Left cardiac atrium (tissue), 4 donors: ENCODE measurements at places on chromosomes 7 and 10. TPM values are rescaled to one million over a fixed set of nuclear protein-coding genes. Genes with fewer than 3 reads are reported as not detected.

- DNase-seq = no peak
Observed at GRCh38 chr7:99126921-99127553, 16.9 kb downstream of the SMURF1 start.

The LRRC18 gene
- not detected for total RNA-seq

DNA sequence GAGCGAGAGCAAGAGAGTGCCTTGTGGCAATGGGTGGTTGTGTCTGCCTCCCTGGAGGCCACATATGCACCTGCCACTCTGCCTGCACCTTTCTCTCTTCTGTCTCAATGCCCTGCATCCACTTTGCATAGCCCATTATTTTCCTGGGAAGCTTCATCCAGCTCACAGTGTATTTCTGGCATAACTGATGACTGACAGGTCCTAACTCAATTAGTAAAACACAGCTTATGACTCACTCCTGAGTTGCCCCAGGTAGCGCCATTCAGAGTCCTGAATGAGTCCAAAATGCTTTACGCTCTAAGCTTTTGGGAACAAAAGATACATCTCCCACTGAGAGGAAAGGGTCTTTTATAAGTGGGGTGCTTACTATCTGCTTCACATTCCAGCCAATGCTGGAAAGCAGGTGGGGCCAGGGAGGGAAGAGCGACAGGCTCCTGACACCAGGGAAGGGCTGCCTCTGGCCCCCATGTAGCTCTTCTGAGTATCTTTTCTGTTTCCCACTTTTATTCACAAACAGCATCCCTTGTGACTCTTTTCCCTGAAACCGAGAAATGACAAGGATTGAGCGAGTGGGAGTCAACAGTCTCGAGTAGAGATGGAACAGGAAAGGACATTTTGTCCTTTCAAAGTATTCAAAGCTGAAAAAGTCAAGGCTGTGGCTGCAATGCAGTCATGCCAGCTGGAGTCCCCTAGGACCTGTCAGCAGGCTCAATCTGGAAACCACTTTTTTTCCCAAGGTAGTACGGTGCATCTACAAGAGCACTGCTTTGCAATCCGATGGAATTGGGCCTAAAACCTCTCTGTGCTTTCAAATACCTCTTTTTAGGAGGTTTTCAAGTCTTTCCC lies 479.3 kb upstream of the PODXL start:
- DNase-seq = no peak

GRCh38 chr10:109934958-109935793 lies 11.9 kb upstream of the XPNPEP1 start:
- DNase-seq = peak; percentile 37

- no peak for DNase-seq
Observed at GRCh38 chr7:75699993-75700392, 38.7 kb downstream of the HIP1 start.

DNA sequence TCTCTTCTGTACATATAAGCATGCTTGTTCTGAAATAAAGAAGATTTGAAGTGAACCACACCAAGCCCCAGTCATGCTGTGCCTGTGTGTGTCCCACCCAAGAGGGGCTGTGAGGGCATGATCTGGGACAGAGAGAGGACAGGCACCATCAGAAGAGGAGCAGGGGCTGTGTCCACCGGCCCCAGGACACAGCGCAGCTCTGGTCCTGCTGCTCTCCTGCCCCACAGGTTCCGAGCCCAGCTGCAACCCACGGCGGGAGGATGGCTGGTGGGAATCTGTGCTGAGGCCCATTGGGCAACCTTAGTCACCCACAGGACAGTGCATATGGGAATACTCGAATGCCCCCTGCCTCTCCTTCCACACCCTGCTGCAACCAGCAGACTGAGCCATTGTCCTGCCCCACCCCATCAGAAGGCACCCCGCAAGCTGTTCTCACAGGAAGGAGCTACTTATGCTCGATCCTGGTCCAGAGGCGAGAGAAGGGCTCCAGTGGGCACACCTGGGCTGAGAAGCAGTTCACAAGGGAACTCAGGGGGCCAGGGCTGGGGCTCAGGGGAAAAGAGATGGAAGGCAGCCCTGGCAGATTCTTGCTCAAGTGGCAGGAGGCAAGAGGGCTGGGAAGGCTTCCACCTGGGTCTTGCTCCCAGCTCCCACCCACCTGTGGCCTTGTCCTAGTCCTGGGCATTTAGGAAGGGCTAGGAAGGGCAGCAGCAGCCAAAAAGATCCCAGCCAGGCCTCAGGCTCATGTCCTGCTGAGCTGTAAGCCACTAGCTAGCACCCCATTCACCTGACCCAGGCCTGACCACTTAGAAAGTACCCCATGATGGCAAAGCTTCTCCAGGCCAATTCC lies 31.9 kb downstream of the LDB3 start:
- peak; percentile 10 for DNase-seq
